ENCODE measurements at places on chromosomes 12 and 14. TPM values are rescaled to one million over a fixed set of nuclear protein-coding genes. Genes with fewer than 3 reads are reported as not detected.

The TMEM119 gene
- 1.3 TPM for total RNA-seq

The MGAT2 gene
- total RNA-seq, result 67.7 TPM

The TCL1A gene
- total RNA-seq, result not detected

The ETFBKMT gene
- 3.2 TPM for total RNA-seq

The MIP gene
- not detected for total RNA-seq

The TMEM30B gene
- total RNA-seq, result 0.18 TPM

The NTN4 gene
- 71.1 TPM for total RNA-seq

The SRRM4 gene
- total RNA-seq, result not detected

The KLHDC1 gene
- 2.6 TPM for total RNA-seq

The OVCH1 gene
- 0.32 TPM for total RNA-seq

The TMEM233 gene
- total RNA-seq, result 0.49 TPM

The CCDC198 gene
- total RNA-seq, result not detected

The GLS2 gene
- not detected for total RNA-seq

The FSCB gene
- total RNA-seq, result not detected

The SIX6 gene
- total RNA-seq, result not detected

The RGS6 gene
- total RNA-seq, result not detected

The COX8C gene
- total RNA-seq, result not detected

The IKBIP gene
- total RNA-seq, result 101 TPM
